Thoracic aorta (tissue), 2 donors: ENCODE measurements at places on chromosomes 16 and 17. TPM values are rescaled to one million over a fixed set of nuclear protein-coding genes. Genes with fewer than 3 reads are reported as not detected.

GRCh38 chr16:30621765-30622164 is 11.6 kb upstream of the ZNF689 start:
- no peak for DNase-seq

GRCh38 chr17:61662741-61663140 is 71.7 kb upstream of the NACA2 start:
- no peak for DNase-seq

GRCh38 chr16:82735673-82736091 is 108.9 kb downstream of the CDH13 start:
- no peak for DNase-seq

DNA sequence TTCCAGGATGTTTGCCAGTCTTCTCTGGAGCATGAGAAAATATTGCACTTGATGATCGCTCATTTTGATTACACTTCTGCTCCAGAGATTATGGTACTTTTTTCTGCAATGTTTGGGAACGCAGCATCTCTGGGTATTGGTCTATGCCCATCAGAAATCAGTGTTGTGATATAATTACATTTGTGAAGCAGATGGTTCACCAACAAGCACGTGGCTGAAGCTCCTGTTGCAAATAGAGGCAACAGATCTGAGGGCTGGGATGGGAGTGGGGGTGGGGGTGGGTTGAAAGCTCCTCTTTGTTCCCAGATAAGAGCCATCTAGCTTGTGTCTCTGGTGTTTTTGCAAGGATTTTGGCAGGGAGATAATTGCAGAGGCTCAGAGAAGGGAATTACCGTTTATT is 252.3 kb downstream of the SHISA9 start:
- DNase-seq, result no peak

Gene EVI2B
- 14.4 TPM for total RNA-seq

Gene PRSS27
- total RNA-seq, result 8.7 TPM

DNA sequence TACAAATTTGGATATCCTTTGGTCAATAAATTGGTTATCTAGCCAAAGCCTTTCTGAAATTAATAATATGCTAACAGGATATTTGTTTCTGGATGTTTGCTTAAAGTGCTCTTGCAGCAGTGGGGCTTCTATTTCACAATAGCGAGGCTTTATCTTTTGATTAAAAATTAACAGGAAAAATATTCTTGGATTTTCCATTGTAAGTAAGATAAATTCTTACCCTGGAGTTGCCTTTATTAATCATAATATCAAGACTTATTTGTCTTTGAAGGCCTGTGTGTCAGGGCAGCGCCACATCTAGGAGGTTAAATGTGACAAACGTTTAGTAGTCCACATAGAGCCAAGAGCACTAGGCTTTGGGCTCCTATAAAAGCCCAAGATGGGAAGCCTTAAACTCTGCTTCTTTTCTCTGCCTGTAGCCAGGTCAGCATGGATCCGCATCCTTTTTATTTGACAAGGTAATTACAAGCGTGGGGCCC is 5.3 kb downstream of the TMEM97 start:
- DNase-seq, result no peak

DNA sequence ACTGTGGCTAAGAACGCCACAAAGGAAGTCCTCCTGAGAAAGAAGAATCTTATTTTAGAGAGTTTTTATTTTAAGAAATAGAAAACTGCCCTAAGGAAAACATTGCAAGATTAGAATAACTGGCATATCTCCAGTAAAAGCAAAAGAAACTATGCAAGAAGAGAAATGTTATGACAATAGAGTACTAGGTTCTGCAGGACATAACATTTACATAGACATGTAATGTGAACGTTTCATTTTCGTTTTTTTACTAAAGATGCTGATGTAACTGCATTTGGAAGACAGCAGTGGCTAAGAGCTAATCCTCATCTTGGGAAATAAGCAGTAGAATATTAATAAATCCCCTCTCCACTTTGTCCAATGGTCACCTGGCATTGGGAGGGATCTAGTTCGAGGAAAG is 7.8 kb upstream of the ASGR2 start:
- no peak for DNase-seq

- DNase-seq, result no peak
Observed at GRCh38 chr17:75831032-75831571, 13.1 kb downstream of the UNC13D start.

GRCh38 chr17:59963738-59964481 is 630 bp downstream of the RNFT1 start:
- no peak for DNase-seq

Gene NECAB2
- total RNA-seq, result not detected

DNA sequence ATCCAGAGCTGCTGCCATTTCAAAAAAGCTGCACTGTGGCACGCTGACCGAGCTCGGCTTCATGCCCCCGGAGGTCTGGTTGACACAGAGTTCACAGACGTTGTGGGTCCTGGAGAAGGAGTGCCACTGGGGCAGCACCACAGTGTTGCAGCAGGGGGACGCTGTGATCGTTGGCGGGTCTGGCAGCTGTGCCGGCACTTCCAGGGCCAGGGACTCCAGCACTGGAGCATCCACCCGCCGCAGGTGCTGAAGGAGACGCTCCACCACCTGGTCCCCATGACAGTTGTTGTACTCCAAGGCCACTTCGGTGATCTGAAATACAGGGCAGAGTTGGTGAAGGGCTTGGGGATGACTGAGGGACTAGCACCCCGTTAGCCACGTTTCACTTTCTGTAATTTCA is 23.5 kb downstream of the SNN start:
- no peak for DNase-seq

DNA sequence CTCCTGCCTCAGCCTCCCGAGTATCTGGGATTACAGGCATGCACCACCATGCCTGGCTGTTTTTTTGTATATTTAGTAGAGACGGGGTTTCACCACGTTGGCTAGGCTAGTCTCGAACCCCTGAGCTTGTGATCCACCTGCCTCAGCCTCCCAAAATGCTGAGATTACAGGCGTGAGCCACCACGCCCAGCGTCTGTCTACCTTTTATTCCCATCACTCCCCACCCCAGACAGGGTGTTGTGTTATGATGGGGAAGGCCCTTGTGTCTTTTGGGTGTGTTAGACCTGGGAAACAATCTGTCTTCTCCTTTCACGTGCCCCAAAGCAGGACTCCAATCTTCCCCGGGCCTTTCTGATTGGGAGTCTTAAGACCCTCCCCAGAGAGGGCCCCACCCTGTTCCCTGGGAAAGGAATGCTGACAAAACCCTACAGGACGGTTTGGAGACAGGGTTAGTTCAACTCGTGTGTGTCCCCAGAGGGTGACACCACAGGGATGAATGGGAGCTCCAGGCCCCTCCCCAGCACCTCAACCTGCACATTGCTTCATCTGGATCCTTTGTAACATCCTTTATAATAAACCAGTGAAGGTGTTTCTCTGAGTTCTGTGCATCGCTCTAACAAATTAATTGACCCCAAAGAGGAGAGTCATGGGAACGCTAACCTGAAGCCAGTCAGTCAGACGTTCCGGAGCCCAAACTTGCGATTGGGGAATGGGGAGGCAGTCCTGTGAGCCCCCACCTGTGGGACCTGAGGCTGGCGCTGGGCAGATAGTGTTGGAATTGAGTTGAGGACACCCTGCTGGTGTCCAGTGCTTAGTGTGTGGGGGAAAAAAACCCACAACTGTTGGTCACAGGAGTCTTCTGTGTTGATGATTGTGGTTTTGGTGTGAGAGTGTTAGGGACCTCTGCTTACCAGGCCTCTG is 3.2 kb upstream of the ELOB start:
- no peak for DNase-seq

DNA sequence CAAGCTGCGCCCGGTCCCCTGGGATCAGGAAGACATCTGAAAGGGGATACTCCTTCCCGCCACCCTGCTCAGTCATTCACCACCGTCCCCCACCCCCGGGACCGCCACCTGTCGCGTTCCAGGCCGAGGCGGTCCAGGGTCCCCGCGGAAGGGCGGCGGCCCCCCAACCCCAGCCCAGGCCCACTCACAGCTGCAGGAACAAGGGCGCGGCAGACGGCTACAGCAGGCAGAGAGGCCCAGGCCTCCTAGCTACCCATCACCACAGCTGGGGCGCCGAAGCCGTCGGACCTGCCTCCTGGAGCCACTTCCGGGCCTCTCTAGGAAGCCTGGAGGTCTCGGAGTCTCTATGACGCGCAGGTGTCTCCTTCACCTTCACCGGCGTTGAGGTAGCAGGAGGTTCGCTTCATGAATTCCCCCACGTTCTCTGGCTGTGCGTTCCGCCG is at the start of gene SDR42E1:
SDR42E1 (minus strand) TSS at position 272 of the 443 bp plus-strand sequence. CDS start 10,612 bp downstream, outside the sequence.
- DNase-seq, result no peak

Gene TMEM114
- total RNA-seq, result not detected

DNA sequence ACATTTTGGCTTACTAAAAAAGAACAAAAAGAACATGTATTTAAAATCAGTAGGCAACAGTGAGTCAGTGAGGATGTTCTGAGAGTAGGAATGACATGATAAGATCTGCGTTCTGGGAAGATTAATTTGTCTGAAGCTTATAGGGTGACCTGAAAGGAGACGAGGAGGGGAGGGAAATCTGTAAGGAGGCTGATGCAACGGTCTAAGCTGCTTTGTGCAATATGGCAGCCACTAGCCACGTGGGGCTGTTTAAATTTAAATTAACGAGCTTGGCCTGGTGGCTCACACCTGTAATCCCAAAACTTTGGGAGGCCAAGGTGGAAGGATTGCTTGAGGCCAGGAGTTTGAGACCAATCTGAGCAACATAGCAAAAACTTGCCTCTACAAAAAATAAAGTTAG is 181.6 kb upstream of the CACNG3 start:
- no peak for DNase-seq

DNA sequence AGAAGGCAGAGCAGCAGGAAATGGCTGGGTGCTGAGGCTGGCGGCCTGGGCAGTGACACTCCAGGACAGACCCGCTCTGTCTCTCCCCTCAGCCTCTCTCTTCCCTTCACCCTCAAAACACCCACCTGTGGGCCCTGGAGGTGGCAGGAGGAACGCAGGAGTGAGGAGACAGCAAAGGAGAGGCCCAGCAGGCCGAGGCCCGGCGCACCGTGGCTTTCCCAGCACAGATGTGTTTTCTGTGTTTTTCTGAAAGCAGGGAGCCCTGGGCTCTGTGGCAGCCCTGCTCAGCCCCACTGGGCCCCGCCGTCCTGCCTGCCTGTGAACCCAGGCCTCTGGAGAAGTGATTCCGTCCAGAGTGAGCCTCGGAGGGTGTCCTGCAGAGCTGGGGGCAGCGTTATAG is 30.5 kb downstream of the ZNF469 start:
- no peak for DNase-seq

Gene SOX9
- total RNA-seq, result 3.6 TPM

DNA sequence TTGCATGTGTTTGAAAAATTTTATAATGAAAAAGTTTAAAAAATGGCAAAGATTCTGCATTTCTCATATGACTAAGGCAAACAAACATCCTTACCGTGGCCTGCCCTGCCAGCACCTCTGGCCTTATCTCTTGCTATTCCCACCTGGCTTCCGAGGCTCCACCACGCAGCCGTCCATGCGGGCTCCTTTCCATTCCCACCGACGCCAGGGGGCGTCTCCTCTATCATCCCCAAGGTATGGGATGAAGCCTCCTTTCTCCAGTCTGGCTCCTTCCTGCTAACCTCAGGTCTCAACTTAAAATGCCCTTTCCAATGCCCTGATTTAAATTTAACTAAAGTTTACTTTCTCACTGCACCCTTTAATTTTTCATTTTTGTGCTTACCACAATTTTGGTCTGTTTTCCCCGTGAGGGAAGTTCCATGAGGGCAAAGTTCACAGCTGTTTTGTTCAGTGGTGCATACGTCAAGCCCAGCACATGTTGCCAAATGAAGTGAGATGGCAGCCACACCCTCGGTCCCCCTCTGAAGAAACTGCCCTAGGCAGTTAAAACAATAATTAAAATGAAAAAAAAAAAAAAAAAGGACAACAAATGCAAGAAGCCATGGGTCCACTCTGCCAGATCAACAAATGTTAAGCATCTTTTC is 13.3 kb upstream of the SDK2 start:
- no peak for DNase-seq

GRCh38 chr16:8537691-8538342 is 52.5 kb downstream of the TMEM114 start:
- DNase-seq, result no peak

Gene KCNH6
- not detected for total RNA-seq

GRCh38 chr17:31558748-31559583 is 167.5 kb downstream of the RAB11FIP4 start:
- no peak for DNase-seq

- no peak for DNase-seq
Observed at GRCh38 chr17:55580596-55581133, 69.4 kb upstream of the SMIM36 start.

GRCh38 chr17:9766970-9767369 is 24.4 kb downstream of the DHRS7C start:
- DNase-seq, result no peak

GRCh38 chr16:88686062-88686438 is 257 bp downstream of the SNAI3 start:
- no peak for DNase-seq

Gene GPRC5C
- 67.0 TPM for total RNA-seq

Gene TBX6
- 0.56 TPM for total RNA-seq

DNA sequence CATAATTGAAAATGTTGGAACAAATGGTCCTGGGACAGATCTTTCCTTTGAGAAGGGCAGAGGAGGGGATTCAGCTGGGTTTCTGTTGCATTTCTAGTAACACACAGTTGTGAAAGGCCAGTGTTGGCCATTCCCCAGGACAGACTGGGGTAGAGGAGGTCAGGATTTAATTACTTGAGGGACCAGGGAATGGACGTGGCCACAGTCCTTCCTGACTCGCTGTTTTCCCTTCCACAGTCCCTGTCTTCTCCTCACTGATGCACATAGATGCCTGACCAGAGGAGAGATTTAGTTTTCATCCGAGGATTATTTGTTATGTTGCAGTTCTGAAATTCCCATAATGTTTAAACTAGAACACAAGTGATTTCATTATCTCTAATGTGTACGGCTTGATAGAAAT is 25.2 kb upstream of the HEATR6 start:
- no peak for DNase-seq

Gene MAF
- total RNA-seq, result 20.0 TPM

- no peak for DNase-seq
Observed at GRCh38 chr17:68819465-68819864, 135.7 kb downstream of the ABCA8 start.

- DNase-seq, result no peak
Observed at GRCh38 chr16:27458258-27458657, 56.3 kb downstream of the IL21R start.

Gene B9D1
- 6.3 TPM for total RNA-seq

DNA sequence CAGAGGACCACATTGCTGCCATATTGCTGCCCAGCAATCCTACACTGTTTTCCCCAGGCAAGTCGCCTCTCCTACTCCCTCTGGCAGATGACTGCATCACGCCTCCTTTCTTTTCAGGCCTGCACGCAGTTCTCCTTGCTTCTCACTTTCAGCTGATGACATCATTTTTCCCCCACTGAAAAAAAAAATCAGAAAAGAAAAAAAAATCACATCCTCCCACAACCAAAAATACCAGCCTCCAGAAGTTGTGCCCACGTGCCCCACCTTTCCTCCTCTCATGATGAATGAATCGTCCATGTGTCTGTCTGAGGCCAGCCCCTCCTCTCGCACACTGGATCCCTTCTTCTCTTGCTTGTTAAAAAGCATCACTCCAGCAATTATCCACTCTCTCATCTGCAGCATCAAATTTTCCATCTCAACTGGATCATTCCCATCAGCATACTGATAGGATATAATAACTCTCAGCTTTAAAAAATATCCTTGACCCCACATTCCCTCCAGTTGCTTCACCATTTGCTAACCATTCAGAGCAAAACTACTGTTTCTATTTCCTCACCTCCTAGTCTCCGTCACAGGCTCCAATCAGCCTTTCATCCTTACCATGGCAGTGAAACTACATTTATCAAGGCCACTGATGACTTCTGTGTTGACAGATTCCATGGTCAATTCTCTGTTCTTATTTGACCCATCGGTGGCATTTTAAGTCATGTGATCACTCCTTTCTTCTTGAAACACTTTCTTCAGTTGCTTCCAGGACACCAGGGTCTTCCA is 30.1 kb upstream of the DYNLL2 start:
- DNase-seq, result no peak

Gene AIPL1
- total RNA-seq, result not detected

GRCh38 chr16:88758227-88758943 is 26.6 kb downstream of the PIEZO1 start:
- DNase-seq, result no peak
